Smooth muscle cell of the pulmonary artery (primary cell): ENCODE measurements at places on chromosomes 16 and 17. TPM values are rescaled to one million over a fixed set of nuclear protein-coding genes. Genes with fewer than 3 reads are reported as not detected.

Gene TMC7
- total RNA-seq: 0.85 and 2.7 TPM in 2 replicates

Gene CBX2
- 0.13 and 0.26 TPM in 2 replicates for total RNA-seq

Gene NEUROD2
- not detected in 2 replicates for total RNA-seq

Gene MRPL28
- total RNA-seq: 37.6 and 39.2 TPM in 2 replicates

Gene GP2
- total RNA-seq: not detected in 2 replicates

Gene PMFBP1
- total RNA-seq: under 0.01 TPM in 1 of 2 replicates, not detected in the other

Gene TEX14
- total RNA-seq: 0.03 and 0.07 TPM in 2 replicates

Gene CLEC18C
- 0.13 and 0.43 TPM in 2 replicates for total RNA-seq

Gene CMTM2
- total RNA-seq: not detected in 2 replicates

Gene ARL5C
- not detected in 2 replicates for total RNA-seq

Gene CCL17
- not detected in 2 replicates for total RNA-seq

Gene SSH2
- total RNA-seq: 10.6 and 14.3 TPM in 2 replicates

Gene PPY
- not detected in 2 replicates for total RNA-seq

Gene ABCC12
- 0.26 TPM in 1 of 2 replicates, not detected in the other for total RNA-seq

Gene DRC7
- 0.07 and 0.13 TPM in 2 replicates for total RNA-seq

Gene PDILT
- not detected in 2 replicates for total RNA-seq

Gene MGAT5B
- total RNA-seq: 0.10 and 0.33 TPM in 2 replicates

Gene ZSCAN10
- total RNA-seq: not detected in 2 replicates

Gene TNP2
- total RNA-seq: not detected in 2 replicates

Gene TBC1D28
- not detected in 2 replicates for total RNA-seq
